ENCODE measurements at places on chromosomes 12 and 14.

GRCh38 chr12:45309836-45310626 lies 94.1 kb downstream of the ANO6 start:
- no peak for DNase-seq

- DNase-seq = no peak
These were observed 93.3 kb downstream of the ATP23 start for GRCh38 chr12:58034712-58035111.

- no peak for DNase-seq
These were observed 215.5 kb downstream of the DPF3 start for GRCh38 chr14:72678356-72678755.

DNA sequence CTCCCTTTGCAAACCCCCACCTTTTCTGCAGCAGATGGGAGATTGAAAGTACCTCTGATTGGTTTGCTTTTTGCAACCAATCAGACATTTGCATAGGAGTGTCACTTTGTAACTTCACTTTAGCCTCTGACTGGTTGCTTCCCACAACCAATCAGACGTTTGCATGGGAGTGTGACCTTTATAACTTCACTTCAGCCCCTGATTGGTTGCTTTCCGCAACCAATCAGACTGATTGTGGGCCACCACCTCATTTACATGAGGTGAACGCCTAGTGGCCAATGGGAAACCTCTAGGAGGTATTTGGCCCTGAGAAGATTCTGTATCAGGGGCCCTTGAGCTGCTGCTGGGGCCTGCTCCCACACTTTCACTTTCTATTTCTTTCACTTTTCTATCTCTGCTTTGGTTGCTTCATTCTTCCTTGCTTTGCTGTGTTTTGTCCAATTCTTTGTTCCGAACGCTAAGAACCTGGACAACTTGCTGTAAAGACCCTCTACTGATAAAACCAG lies 106.0 kb upstream of the PRICKLE1 start:
- DNase-seq = no peak

GRCh38 chr12:114895081-114895480 lies 211.1 kb upstream of the TBX3 start:
- no peak for DNase-seq

DNA sequence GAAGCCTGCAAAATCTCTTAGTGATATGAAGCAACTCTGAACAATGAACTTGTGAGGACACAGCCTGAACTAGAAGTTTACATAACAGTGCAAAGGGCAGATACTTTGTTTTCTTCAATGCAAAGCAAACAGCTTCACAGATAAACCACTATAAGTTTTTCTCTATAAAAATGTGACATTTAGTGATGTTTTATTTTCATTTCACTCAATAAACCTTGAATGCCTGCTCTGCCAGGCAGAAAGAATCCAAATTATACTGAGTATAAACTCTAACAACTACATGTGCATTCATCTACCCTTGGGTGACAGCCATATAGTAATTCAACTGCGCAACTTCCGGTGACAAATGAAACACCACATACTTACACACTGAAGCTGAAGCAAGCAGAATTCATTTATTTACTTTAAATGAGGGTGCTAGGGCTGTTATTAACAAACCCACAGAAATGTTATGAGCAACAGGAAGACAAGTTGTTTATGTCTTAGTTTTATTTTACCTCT lies 10.3 kb downstream of the DCP1B start:
- DNase-seq = no peak

DNA sequence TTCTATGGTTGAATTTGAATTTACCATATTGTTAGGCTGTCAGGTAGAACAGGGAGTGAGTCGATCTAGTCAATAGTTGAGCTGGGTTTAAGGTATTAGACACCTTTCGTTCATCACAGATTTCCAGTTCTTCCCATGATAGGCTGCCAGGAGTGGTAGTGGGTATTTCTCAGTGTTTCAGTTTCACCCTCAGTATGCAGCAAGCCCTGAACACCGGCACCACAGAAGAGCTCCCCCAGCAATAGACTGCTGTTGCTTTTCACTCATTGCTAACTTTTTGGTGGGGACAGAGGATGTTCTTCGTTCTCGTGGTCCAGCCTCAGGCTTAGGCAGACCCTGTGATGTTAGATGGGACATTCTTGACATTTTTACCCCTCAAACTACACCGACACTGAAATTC lies 164.6 kb downstream of the PTPRO start:
- DNase-seq = no peak

- DNase-seq = no peak
These were observed 249.2 kb upstream of the PWP1 start for GRCh38 chr12:107436376-107436775.

DNA sequence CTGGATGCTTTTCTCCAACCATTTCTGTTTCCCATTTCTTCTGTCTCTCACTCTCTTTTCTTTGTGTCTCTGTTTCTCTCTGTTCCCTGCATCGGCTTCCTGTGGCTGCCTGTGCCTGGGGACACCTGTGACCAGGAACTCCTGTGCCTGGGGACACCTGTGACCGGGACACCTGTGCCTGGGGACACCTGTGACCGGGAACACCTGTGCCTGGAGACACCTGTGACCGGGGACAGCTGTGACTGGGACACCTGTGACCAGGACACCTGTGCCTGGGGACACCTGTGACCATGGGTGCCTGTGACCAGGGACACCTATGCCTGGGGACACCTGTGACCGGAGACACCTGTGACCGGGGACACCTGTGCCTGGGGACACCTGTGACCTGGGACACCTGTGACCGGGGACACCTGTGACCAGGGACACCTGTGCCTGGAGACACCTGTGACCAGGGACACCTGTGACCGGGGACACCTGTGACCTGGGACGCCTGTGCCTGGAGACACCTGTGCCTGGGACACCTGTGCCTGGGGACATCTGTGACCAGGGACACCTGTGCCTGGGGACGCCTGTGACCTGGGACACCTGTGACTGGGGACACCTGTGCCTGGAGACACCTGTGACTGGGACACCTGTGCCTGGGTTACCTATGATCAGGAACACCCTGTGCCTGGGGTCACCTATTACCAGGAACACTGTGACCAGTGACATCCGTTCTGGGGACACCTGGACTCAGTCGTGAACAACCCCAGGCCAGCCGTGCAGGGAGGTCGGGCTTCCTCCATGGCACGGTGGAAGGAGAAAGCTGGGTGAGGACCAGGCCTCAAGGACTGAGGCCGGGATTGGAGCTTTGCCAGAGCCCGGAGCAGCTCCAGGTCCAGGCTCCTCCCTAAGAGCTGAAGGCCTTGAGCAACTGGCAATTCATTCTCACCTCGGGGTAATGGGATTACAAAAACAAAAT lies 23.4 kb upstream of the FBRSL1 start:
- no peak for DNase-seq

GRCh38 chr12:34397591-34398365 lies 375.5 kb downstream of the ALG10 start:
- no peak for DNase-seq

DNA sequence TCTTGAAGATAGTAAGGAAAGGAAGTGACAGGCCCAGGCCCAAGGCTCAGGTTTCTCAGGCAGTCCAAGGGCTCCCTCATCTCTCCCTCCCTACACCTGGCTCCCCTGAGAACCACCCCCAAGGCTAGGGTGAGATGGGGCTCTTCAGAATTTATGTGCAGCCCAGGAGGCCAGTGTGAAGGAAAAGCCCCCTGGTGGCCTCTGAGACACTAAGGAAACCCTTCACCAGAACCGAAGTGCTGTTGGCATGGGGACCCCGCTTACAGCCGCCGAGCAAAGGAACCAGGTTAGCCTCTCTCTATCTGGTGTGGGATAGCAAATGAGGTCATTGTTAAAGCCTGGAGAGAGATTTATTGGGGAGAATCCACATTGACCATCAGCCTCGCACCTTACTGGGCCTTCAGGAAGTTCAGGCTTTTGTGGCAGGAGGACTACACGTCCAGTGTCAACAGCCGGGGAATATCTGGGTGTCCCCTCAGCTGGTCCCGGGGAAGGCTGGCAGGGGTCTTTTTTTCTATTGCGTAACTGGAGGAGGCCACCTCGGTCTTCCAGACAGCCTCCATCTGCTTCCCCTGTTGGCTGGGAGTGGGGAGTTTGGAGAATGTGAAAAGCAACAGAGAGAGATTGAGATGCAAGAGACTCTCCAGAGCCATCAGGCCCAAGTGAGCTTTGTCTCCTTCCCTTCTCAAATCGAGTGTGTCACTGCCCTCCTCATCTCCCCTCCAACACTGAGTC lies 18.1 kb downstream of the FAM186B start:
- no peak for DNase-seq
